ENCODE measurements at places on chromosomes 16 and 17. TPM values are rescaled to one million over a fixed set of nuclear protein-coding genes. Genes with fewer than 3 reads are reported as not detected.

Gene GGT6
- not detected for total RNA-seq

Gene KRTAP3-2
- total RNA-seq = not detected

Gene EEF2KMT
- total RNA-seq = 4.1 TPM

Gene ERCC4
- 11.8 TPM for total RNA-seq

Gene TNRC6A
- total RNA-seq = 53.8 TPM

Gene KRT39
- not detected for total RNA-seq

Gene PIK3R5
- total RNA-seq = 0.41 TPM

Gene ADCY9
- total RNA-seq = 6.5 TPM

Gene TBX4
- total RNA-seq = not detected

Gene GH2
- not detected for total RNA-seq

Gene MMP2
- total RNA-seq = 8.2 TPM

Gene SPAG9
- total RNA-seq = 297 TPM

Gene TBC1D3E
- 0.41 TPM for total RNA-seq

Gene TLCD2
- 0.41 TPM for total RNA-seq

Gene SLC16A6
- total RNA-seq = 1.2 TPM

Gene CRISPLD2
- total RNA-seq = 3.3 TPM

Gene HCRT
- 0.41 TPM for total RNA-seq

Gene NQO1
- total RNA-seq = 4.1 TPM

Gene ATP2C2
- 6.1 TPM for total RNA-seq

Gene TMEM106A
- total RNA-seq = under 0.01 TPM

Gene CTRL
- 2.0 TPM for total RNA-seq

Gene PIGL
- total RNA-seq = 20.4 TPM

Gene ZNF830
- total RNA-seq = 22.8 TPM

Gene SLC16A13
- total RNA-seq = 0.82 TPM

Gene TBC1D26
- total RNA-seq = 3.3 TPM

Measured in frontal cortex (tissue), 4 donors.